ENCODE measurements at places on chromosomes 1 and 21. TPM values are rescaled to one million over a fixed set of nuclear protein-coding genes. Genes with fewer than 3 reads are reported as not detected.

- DNase-seq: no peak
Measured at GRCh38 chr1:42267904-42268303, 67.1 kb downstream of the FOXJ3 start.

- DNase-seq: no peak
Measured at GRCh38 chr1:204673909-204674649, 11.5 kb downstream of the LRRN2 start.

- DNase-seq: no peak
Measured at GRCh38 chr1:218217040-218217439, 68.1 kb upstream of the RRP15 start.

DNA sequence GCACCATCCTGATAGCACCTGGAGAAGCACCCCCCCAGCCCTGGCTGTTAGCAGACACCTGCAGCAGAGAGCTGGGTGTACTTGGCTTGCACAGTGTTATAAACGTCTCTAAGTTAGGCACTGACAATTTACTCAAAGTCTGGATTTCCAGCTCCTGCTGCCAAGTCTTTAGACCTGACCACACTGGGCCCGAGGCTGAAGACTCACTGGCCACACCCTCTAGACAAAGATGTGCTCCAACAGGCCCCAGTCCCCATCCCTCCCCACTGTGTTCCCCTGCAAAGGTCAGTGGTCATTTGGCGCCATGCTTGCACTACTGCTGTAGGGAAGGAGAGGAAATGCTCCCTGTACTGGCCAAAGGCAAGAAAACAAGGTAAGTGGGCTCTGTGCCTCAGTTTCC is 31.1 kb downstream of the PADI6 start:
- no peak for DNase-seq

Gene RHBG
- not detected for total RNA-seq

DNA sequence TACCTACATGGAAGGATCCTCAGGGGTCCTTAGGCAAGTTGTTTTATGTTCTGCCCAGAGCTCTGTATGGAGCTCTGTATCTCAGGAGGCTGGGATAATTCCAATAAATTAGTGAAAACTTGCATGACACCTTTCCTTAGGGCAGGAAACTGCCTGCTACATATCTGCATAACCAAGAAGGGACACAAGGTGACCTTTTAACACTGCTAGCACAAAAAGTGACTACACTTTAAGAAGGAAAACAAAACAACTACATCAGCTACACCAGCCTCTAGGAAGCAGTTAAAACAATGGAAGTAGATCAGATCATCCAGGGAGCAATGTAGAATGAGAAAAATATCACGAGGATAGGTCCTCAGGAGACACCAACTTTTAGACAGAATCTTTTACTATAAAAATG is 93.9 kb downstream of the TNFSF18 start:
- DNase-seq: no peak

All from upper lobe of left lung (tissue), 6 donors.